ENCODE measurements at places on chromosomes 6 and 20.

GRCh38 chr20:37288091-37288490 is 1.4 kb upstream of the MANBAL start:
- DNase-seq = no peak

GRCh38 chr6:37897321-37897720 is 77.8 kb downstream of the ZFAND3 start:
- no peak for DNase-seq

- DNase-seq = no peak
Measured at GRCh38 chr6:36655085-36655724, 23.3 kb upstream of the CDKN1A start.

GRCh38 chr6:130781557-130781956 is 45.6 kb upstream of the SMLR1 start:
- no peak for DNase-seq

DNA sequence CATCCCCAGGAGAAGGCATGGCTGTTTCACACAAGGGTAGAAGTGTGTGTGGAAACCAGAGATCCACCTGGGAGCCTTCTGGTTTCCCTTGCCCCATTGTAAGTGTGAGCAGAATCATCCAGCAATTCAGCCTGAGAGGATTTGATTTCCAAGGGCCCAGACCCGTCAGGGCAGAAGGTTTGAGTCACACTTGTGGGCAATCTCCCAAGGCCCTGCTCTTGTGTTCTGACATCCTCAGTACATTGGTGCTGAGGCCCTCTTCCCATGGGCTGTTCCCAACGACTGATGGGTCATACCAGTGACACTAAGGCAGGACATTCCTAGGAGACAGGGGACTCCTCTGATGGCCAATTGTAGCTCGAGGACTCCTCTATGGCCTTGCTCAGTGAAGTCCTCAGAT is 58.2 kb upstream of the POLR1H start:
- no peak for DNase-seq

- DNase-seq = no peak
Measured at GRCh38 chr6:52195886-52196285, 9.7 kb downstream of the IL17A start.

DNA sequence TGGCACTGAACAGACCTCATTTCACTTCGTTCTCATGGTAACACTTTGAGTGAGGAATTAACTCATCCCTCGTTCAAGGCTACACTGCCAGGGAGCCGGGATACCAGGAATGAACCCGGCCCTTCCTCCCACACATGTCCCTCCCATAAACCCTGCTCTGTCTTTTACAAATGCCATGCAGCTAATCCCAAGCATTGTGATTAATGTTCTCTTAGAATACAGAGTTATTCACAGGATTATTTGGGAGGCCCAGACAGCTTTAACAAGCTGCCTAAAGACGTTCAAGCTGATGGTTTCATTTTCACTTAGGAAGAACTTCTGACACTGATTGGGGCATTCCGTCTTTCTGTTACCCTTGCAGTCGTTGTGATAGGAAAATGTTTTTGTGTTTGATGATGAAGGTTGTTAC is 42.5 kb upstream of the CD83 start:
- DNase-seq = no peak

- DNase-seq = no peak
Measured at GRCh38 chr20:49656304-49656703, 57.4 kb downstream of the B4GALT5 start.

DNA sequence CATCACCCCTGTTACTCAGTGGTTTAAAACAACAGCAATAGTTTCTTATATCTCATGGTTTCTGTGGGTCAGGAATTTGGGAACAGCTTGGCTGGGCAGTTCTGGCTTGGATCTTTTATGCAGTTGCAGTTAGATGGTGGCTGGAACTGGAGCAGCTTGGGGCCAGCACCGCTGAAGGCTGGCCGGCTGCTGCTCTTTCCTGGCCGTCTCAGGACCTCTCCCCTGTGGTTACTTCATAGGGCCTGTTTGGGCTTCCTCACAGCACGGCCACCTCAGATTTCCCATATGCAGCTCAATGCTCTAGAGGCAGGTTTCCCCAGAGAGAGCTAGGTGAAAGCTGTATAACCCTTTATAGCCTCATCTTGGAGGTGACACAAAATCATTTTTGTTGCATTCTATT is 15.6 kb downstream of the PKIG start:
- DNase-seq = no peak

GRCh38 chr20:17619351-17620093 is 49.6 kb downstream of the DSTN start:
- no peak for DNase-seq

DNA sequence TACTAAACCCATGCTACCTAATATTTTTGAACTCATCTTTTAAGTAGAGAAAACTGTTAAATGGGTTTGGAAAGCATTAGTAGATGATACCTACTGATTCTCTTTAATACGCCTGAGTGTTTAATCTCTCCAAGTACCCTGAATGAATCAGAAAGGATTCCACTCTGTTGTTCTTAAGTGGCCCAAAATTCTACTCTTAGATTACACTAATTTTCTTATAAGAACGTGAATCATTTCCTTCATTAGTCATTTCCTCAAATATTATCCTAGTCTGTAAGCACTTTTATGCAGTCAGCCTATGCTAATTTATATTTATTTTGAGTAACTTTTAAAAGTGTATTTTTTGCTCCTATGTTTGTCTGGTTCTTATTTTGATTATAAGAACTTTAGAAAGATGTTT is 380.0 kb downstream of the BTBD9 start:
- DNase-seq = no peak

DNA sequence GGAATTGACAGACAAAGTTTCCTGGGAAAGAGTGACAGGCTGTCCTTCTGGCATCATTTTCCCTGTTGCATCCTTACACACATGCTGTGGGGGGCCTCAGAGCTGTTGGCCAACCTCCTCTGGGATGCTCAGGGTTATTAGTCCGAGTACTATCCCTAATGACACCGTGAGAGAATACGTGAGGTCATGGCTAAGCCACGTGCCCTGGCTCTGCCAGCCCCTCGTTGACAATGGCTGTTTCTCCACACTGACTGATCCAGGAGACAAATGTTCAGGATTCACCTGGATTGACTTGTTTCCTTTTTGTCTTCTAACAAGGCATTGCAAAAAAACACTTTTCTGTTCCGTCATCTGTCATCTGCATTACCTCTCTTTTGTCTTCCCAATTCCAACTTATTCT is 604.6 kb downstream of the TFAP2A start:
- DNase-seq = no peak

DNA sequence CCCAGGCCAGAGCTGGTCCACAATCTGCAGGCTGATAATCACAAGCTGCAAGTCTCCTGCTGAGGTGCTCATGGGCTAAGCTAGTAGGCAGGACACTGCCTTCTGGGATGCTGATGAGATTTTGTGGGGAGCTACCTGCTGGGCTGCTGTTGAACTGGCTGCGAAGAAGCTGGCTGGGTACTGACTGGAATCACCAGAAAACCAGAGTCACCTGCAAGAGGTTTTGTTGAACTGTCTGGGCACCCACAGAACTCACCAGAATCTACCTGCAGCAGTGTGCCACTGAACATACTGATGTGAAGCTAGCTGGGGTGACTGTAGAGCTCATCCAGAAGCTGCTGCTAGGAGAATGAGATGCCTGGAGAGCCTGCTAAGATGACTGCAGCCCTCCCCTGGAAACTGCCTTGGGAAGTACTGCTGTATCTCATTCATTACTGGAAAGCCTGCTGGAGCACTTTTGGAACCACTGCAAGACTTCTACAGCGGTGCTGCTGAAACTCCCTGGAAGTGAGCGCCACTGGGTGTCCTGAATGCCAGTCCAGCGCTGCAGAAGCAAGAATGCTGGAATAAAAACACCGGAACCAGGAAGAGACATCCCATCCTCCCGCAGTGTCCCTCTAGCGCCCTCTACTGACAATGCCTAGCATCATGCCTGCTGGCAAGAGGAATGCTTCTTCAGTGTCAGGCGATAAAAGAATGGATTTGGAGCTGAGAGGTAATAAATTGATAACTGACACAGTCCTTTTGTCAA is 64.9 kb upstream of the ARHGAP18 start:
- peak; percentile 65 for DNase-seq

- DNase-seq = no peak
Measured at GRCh38 chr20:15760001-15760621, 813.1 kb downstream of the KIF16B start.

- DNase-seq = no peak
Measured at GRCh38 chr6:152118678-152119077, 311.2 kb downstream of the ESR1 start.

GRCh38 chr20:58666702-58667101 is 15.6 kb downstream of the STX16 start:
- DNase-seq = no peak

GRCh38 chr20:1664911-1665310 is 7.3 kb upstream of the SIRPG start:
- peak; percentile 78 for DNase-seq

GRCh38 chr6:16425881-16426615 is 187.7 kb downstream of the GMPR start:
- DNase-seq = no peak

DNA sequence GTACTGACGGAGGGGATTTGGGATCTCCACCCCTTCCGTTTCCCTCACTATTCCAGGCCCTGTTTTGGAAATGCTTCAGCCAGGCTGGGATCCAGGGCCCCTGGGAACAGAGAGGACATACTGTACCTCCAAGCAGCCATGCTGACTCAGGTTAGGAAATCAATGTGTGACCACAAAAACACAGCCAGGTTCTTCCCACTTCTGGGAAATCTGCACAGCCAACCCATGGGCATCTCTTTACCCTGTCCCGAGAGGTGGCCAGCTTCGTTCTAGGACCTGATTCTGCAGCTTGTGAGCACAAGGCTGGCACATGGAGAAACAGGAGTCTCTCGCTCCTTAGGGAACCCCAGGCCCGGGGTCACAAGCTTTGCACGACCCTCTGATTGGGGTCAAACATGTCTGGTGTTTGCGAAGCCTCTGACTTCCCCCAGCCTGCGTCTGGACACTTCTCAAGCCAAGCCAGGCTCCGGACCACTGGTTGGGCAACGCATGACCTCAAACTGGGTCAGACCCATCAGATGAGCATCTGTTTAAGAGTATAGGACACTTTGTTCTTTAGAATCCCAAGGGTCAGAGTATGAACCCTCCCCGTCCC is 8.3 kb upstream of the TTPAL start:
- DNase-seq = no peak

GRCh38 chr20:51400051-51400926 is 142.2 kb downstream of the NFATC2 start:
- peak; percentile 78 for DNase-seq

GRCh38 chr6:38973178-38974057 is 75.2 kb upstream of the GLP1R start:
- DNase-seq = peak; percentile 35

GRCh38 chr20:14997791-14998190 is 660.4 kb upstream of the FLRT3 start:
- DNase-seq = no peak

- no peak for DNase-seq
Measured at GRCh38 chr6:82458147-82458546, 94.5 kb downstream of the TPBG start.

DNA sequence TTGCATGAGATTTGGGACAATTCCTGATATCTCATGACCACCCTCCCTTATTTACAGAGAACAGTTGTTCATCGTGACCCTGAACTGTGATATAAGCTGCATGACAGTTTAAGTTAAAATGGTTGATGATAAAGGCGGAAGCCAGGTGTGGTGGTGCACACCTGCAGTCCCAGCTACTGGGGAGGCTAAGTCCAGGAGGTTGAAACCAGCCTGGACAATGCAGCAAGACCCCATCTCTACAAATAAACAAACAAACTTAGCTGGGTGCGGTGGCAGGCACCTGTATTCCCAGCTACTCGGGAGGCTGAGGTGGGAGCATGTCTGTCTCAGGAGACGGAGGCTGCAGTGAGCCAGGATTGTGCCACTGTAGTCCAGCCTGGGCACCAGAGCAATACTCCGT is 24.1 kb downstream of the COL20A1 start:
- DNase-seq = no peak

GRCh38 chr6:85680388-85680787 is 37.7 kb upstream of the SYNCRIP start:
- no peak for DNase-seq

DNA sequence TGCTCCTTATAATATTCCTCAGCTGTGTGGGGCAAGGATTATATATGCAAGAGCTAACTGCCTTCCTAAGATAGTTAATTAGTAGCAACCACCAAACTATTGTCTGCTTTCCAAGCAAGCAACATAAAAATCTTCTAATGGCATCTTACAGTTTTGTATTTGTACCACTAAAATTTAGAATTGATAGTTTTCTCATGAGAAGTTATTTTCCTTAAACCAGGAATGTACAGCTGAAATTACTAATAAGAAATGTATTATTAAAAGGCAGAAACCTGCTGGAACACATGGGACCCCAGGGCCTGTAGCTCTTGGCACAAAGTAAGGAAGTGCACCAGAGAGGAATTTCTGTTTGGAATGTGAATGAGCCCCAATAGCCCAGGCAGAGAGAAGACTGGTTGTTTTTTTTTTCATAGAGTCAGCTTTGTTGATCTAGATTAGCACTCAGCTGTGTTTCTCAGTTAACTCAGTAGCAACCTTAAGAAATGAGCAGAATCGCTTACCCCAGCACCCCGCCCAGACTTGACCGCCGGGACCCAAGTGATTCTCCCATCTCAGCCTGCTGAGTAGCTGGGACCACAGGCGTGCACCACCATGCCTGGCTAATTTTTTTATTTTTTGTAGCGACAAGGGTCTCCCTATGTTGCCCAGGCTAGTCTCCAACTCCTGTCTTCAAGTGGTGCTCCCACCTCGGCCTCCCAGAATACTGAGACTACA is 2.6 kb downstream of the MGME1 start:
- no peak for DNase-seq

- no peak for DNase-seq
Measured at GRCh38 chr6:151196555-151196954, 43.2 kb upstream of the AKAP12 start.

DNA sequence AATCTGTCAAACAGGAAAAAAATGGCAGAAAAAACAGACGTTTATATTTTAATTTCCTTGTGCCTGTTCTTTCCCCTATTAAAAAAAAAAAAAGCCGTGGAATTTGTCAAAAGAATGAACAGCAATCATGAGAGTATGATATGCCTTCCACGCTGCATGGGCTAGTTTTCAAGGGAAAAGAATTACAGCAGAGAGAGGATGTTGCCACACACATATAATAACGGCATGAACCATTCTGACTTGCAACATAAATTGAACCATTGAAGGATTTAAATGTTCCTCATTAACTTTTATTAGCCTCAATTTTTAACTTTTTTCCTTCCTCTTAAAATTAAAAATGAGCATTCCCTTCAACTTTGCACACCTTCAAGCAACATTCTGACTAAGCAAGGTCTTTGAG is 301.8 kb downstream of the FOXC1 start:
- no peak for DNase-seq
